ENCODE measurements at places on chromosomes 6 and 20.

- no peak for DNase-seq
Measured at GRCh38 chr6:31010393-31011060, at the start of gene MUC22. Gene MUC22 (plus strand): TSS chr6:31010474. CDS start chr6:31010707, 233 bp downstream.

- no peak for DNase-seq
Measured at GRCh38 chr6:146363838-146364607, 179.6 kb upstream of the RAB32 start.

- no peak for DNase-seq
Measured at GRCh38 chr20:62318400-62319345, 15.9 kb downstream of the ADRM1 start.

- no peak for DNase-seq
Measured at GRCh38 chr6:12442455-12442854, 152.3 kb downstream of the EDN1 start.

DNA sequence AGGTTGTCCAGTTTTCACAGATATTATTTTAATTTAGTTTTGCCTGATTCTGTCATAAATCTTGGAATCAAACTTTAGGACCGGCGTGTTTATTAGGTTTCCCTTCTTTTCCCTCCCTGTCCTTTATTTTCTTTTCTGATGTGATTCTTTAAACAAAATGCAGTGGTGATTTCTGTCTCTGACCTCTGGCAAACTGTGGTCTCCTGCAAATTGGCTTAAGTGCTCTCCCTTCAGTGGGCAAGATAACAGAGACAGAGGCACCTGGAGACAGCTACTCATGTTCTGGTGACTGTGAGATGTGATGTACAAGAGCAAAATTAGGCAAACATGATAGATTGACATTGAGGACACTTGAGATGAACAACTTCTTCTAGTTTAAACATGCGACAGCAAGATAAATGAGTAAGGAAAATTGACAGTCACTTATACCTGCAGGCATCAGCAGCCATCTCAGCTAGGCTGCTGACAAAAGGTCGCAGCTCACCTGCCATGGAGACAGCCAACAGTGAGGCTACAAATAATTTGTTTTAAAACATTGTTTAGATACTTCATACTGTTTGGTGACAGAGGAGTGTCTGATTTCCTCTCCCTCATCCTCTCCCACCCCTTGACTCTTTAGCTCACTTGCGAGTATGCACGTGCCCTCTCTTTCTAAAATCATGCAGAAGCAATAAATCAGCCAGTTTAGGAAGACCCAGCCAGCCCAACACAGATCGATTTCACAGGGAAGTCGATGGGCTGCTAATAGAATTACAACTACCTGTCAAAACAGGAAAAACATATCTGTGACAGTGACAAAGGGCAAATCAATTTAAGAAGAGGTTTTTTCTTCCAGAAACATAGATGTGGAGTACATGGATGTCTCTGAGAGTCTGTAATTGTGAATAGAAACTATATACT is 63.4 kb upstream of the MAP3K7 start:
- no peak for DNase-seq

- DNase-seq, result no peak
Measured at GRCh38 chr6:72810571-72811280, 188.9 kb downstream of the KCNQ5 start.

DNA sequence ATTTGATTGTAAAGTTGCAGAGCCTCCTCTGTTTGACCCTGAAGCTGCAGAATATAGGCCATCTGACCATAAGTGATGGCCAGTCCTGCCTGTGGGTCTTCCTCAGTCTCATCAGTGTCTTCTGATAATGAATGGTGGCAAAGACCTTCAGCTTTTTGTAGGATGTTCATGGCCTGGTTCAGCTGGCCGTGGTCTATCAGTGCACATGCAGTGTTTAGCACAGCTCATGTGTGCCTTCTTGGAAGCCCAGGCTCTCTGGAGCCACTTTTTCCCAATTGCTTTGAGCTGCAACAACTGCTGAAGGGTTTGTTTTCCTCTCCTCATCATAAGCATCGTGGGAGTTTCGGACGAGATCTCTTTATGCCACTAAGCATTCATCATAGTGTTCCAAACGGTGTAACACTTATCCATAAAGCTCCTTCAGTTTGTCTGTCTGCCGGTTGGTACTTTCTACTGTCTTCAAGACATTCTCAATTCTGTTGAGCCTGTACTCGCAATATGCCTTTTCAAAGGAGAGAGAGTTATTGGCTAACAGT is 70.1 kb upstream of the TULP4 start:
- no peak for DNase-seq

DNA sequence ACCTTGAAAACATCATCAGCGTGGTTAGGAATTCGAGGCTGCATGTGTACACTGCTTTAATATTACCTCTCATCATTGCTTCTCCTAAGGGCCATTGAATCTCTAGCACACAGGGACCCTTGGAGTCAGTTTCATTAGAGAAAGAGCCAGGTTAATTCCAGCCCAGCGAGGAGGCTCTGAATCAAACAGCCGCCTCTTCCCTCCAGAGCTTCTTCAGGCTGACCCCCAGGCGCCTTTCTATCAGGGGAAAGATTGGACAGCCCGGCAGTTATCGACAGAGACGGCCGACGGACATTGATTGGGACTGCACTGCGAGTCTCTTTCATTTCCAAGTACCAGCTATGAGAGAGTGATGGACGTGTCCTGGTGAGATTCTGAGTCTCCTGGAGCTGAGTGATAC is 159.2 kb downstream of the ANKRD60 start:
- DNase-seq, result no peak

GRCh38 chr6:101445527-101445926 is 52.0 kb downstream of the GRIK2 start:
- no peak for DNase-seq

DNA sequence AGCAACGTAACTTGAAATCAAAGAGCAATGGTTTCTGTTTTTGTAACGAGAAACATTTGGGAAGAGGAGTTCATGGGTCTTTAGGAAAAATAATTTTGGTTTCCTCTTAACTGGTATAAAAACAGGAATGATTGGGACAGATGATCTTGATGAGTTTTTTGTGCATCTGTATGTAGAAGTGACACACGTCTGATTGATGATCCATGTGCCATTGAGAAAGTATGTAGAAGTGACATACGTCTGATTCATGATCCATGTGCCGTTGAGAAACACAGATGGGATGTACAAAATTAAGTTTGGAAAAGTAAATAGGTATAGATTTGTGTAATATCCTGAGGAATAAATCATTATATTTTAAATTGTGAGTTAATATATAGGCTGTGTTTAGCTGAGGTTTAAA is 2.1 kb downstream of the KIAA1586 start:
- DNase-seq, result no peak

- no peak for DNase-seq
Measured at GRCh38 chr6:92577077-92577719, 842.2 kb downstream of the EPHA7 start.

GRCh38 chr20:41509316-41510200 is 108.6 kb downstream of the CHD6 start:
- DNase-seq, result no peak

DNA sequence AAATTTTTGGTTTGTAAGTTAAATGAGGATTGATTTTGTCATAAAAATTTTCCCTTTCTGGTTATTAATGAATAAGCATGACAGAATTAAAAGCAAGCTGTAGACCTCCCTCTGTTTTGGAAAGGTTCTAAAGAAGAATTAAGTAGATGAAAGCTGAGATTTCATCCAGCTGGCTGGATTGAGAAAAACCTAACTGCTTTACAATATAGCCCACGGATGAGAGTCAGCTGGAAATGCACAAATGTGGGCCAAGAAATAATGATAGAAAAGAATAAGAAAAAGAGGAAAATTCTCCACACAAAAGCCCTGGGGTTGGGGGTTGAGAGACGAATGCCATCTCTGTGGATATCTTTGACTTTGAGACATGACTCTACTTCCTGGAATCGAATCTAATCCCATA is 631.6 kb downstream of the HDGFL1 start:
- DNase-seq, result no peak

GRCh38 chr6:14040042-14040441 is 77.5 kb upstream of the CD83 start:
- DNase-seq, result no peak

- no peak for DNase-seq
Measured at GRCh38 chr20:8798505-8798904, 270.4 kb upstream of the PLCB4 start.

GRCh38 chr6:47264775-47265184 is 44.9 kb downstream of the TNFRSF21 start:
- DNase-seq, result no peak

All from stimulated activated CD8-positive, alpha-beta memory T cell treated with anti-CD3 and anti-CD28 coated beads, Interleukin-4, amount 100 ng/mL, for 4 hours (primary cell).